ENCODE measurements at places on chromosomes 5 and 9.

DNA sequence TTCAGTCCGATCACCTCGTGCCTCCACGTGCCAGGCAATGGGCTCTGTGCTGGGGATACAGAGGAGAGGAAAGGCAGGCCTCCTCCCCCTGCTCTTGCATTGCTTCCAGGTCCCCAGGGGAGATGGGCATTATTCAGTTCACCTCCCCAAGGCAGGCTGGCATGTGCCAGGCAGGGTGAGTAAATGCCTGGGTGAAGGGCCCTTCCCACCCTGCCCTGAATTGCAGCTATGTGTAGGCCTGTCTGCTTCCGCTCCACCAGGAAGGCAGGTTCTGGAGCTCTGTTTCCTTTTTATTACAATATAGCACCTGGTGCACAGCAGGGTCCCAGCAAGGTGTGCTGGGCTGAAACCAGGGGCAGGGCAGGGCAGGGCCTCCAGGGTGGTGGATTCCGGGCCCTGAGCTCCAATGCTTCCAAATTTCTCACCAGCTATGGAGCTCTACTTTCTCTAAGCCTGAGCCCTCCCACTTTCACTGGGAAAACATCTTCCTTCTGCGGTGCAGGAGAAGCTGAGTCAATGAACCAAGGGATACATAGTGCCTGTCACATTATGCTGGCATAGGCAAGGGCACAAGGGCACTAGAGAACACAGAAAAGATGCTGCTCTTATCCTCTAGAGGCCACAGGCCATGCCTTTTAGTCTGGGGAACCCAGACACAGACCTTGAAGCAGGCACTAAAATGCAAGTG is 42.0 kb downstream of the SHB start:
- DNase-seq = no peak

GRCh38 chr5:124089578-124089977 is 577.6 kb downstream of the CSNK1G3 start:
- DNase-seq = no peak

DNA sequence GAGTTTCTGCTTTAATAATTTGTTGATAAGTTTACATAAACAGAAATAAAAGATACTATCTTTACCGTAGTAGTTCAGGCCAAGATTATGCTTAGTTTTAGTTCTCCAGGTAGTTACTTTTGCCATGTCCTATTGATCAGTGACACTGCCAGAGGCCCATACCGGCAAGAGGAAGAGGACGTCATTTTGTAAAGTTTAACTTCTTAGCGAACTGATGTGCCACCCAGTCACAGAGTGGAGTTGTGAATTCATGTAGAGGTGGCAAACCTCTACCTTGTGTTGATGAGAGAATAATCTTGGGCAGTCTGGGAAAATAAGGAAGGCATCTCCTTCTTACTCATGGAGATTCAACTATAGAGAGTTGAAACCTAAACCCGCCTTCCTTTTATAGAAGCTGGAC is 21.8 kb downstream of the RGMB start:
- DNase-seq = no peak

DNA sequence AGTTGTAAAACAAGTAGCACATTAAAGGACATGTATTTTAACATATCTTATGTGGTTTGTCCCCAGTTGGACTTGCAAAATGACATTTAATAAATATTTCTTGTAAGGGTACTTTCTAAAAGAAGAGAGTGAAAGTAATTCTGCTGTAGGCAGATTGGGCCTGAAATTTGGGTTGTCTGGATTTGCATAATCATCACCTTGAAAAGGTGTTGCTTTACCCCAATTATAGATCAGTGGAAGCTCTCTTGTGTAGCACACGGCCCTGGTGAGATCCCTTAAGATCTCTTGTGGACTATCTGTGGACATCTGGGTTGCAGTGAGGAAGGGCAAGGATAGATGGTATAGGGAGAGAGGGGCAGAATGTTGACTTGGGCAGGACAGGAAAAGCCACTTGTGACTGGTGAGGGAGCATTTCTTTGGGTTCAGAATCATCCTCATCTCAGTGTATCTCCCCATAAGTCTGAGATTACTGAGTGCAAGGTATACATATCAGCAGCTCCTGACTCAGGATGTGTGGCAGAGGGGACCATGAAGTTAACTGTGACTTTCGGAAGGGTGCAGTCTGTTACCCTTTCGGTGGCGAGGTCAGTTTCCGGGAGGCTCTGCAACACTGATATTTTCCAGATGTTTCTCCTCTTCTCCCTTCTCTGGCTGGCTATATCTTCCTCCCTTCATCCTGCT is 2.0 kb upstream of the TNFAIP8 start:
- DNase-seq = no peak

DNA sequence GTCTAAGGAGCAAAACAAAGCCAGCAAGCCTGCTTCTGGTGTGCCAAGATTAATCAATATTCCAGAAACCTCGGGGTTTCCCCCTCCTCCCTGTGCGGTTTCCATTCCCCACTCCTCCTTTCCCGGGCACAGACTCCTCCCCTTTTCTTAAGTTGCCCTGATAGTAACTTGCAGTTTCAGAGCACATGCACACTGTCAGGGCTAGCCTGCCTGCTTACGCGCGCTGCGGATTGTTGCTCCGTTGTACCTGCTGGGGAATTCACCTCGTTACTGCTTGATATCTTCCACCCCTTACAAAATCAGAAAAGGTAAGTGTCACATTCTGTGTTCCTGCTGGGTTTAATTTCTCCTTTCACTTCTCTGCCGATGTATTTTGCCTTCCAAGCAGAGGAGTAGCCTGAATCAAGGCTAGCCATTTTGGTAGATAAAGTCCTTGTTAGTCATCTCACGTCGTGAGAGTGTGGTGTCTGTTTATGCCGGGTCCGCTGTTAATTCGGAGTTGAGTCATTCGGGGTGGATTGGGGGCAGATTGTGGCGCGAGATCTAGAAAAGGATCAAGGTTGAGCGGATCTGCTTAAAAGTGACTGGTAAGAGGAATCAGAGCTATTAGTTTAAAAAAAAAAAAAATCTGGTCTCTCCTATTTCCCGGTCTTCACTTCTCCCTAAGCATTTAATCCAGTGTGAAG is at the start of gene SLC1A3:
SLC1A3 (plus strand) TSS at position 179 of the 686 bp plus-strand sequence. CDS start 1,818 bp downstream, outside the sequence.
- DNase-seq = peak; percentile 66

- no peak for DNase-seq
These were observed 56.7 kb upstream of the NAA35 start for GRCh38 chr9:85884256-85884655.

GRCh38 chr5:53373451-53374158 is 106.8 kb upstream of the FST start:
- no peak for DNase-seq

- DNase-seq = no peak
These were observed 14.8 kb downstream of the PIP5K1B start for GRCh38 chr9:68719847-68720246.

- DNase-seq = no peak
These were observed 72.0 kb downstream of the RETREG1 start for GRCh38 chr5:16544607-16545374.

DNA sequence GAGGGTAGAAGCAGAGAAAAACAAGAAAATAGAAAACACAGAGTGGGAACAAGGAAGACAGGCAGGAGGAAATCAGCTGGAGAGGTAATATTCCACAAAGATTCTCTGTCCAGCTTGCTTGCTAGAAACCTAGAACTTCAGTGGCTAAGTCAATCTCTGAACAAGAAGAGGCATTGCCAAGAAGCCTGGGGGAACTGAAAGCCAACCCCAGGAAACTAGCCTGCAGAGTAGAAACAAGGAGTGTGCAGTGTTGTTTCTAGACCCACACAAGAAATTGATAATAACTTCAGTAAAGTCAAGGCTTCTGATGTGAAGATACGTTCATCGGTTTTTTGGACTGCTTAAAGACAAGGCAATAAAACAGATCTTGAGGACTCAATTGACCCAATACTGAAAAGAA is 234.5 kb upstream of the MAP3K1 start:
- no peak for DNase-seq

GRCh38 chr5:16812448-16812847 is 123.6 kb downstream of the MYO10 start:
- no peak for DNase-seq

DNA sequence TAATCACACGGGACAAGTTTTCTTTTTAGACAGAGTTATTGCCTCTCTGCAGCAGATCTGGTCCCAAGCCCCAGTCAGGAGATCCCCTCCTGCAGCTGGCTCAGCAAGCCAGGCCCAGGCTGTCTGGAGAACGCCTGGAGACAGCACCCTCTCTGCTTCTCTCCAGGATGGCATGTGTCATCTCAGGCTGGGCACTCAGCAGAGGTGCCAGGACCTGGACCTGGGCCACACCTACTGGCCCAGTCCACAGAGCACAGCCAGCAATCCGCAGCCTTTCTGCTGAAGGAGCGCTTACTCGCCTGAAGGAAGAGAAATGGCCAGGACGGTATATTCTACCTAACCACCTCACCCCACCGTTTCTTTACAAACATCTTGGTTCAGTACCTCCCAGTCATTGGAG is 4.7 kb upstream of the TBC1D9B start:
- no peak for DNase-seq

DNA sequence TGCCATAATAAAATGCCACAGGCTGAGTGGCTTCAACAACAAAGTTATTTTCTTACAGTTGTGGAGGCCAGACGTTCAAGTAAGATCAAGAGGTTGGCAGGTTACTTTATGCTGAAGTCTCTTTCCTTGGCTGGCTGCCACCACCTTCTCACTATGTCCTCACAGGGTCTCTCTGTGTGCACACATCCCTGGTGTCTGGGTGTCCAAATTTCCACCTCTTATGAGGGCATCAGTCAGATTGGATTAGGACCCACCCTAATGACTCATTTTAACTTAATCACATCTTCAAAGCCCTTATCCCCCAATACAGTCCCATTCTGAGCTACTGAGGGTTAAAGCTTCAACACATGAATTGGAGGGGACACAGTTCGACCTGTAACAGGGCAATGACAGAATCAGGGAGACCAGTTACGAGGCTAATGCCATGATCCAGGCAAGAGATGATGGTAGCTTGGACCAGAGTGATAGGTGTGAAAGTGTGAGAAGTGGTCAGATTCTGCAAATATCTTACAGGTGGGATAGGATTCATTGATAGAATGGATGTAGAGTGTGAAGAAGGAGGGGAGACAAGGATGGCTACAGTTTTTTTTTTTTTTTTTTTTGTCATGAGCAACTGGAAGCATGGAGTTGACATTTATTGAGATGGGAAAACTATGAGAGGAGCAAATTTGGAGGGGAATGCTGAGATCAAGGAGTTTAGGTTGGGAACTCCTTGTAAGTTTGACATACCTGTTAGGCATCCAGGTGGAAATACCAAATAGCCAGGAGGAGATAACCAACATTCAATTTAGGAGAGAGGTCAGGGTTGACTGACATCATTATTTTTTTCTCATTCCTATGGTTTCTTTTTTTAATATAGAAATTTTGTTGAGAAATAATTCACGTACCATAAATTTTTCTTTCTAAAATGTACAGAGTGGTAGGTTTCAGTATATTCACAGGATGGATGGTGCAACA is 39.6 kb upstream of the FGF1 start:
- no peak for DNase-seq

- no peak for DNase-seq
These were observed 130.4 kb upstream of the POC5 start for GRCh38 chr5:75847561-75848021.

- no peak for DNase-seq
These were observed 58.0 kb downstream of the RNF38 start for GRCh38 chr9:36341936-36342577.

GRCh38 chr5:148733601-148734438 is 79.5 kb upstream of the HTR4 start:
- DNase-seq = peak; percentile 29

GRCh38 chr5:50749873-50750272 is 83.4 kb downstream of the PARP8 start:
- DNase-seq = no peak

DNA sequence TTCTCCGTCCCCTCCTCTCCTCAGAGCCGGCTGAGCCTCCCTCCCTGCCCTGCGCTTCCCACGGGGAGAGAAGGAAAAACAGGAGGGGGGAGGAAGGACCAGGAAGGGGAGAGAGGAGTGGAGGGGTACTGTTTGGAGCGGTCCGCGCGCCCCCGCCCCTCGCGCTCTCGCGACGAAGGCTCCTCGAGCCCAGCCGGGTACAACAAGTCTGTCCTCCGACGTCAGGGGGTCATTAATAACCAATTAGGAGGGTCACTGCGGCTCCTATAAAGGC is 480 bp upstream of the PRDM12 start:
- no peak for DNase-seq

DNA sequence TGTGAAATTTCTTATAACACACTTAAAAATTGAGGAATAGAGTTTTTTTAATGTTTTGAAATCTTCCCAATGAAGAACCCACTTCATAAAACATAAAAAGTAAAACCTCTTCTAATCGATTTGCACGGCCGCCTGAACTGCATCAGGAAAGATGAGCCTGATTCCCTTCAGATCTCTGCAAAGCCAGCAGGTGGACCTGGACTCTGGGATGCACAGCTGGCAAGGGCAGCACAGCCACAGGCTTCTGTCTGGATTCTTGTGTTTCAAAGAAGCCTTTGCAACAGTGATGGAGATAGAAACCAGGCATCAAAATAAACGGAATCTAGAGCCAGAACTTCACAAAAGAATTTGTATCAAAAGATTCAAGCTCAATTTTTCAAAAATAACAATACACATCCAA is 36.0 kb upstream of the SPATA31C2 start:
- DNase-seq = no peak

GRCh38 chr5:150245111-150245789 is 44.3 kb downstream of the CAMK2A start:
- no peak for DNase-seq

- DNase-seq = no peak
These were observed 406.0 kb upstream of the PIK3R1 start for GRCh38 chr5:67809589-67809988.

DNA sequence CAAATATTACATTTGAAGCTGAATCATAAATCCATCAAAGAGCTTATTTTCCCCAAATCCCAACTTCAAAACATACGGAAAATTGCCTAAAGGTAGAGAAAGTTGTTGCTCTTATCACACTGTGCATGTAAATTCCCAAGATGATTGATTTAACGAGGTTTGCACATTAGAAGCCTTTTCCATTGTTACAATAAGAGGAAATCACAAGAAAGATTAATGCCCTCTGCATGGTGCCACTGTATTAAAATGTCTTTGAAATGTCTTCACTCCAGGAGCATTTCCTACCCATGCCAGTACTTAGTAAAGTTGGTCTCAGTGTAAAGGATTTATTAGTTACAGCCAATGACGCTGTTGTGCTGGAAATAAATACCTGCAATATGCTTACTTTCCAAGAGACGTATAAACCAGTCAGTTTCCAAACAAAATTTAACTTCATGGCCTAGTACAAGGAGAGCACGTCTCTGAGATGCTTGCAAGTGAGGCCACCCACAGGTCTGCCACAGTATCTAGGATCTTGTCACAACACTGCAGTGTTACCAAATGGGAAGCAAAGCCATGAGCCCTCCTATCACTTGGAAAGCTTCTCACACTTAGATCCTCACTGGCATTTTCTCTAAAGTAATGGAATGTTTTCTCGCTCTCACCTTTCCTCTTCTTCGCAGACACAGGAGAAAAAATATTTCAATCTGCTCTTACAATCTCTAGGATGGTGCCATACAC is 112.4 kb downstream of the CETN3 start:
- no peak for DNase-seq

Measured in HTR-8/SVneo (cell line).